ENCODE measurements at places on chromosomes 7 and 10.

- DNase-seq: no peak
These were observed 117.0 kb upstream of the RET start for GRCh38 chr10:42959833-42960232.

GRCh38 chr7:158973440-158973839 lies 117.1 kb downstream of the DYNC2I1 start:
- peak; percentile 43 for DNase-seq

DNA sequence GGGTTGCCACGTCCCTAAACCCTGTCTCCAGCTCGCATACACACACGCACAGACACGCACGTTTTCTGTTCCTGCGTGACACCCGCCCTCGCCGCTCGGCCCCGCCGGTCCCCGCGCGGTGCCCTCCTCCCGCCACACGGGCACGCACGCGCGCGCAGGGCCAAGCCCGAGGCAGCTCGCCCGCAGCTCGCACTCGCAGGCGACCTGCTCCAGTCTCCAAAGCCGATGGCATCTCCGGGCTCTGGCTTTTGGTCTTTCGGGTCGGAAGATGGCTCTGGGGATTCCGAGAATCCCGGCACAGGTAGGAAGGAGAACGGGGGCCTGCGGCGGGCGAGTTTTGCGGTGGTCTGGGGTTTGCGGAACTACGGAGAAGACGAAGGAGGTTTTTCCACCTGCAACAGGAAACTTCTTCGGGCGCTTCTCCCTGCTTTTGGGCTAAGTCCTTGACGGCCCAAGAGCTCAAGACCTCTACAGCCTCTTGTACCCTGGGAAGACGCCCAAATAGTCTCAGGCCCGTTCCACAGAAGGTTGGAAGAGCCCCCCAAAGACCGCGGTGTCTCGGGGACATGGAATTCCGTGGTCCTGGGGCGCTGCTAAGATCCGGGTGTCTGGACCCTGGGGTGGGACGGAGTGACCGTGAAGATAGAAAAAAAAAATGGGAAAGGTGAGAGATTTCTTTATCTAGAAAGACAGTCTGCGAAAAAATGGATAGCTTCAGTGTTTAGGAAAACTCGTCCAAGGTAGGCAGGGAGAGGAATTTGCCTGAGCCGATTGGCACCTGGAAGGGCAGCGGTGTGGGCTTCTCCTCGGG lies at the start of gene GAD2:
Gene GAD2, plus strand, starts transcription at position 190 of the 811 bp plus-strand sequence. Its CDS starts 36 bp downstream, at position 226.
- no peak for DNase-seq

- no peak for DNase-seq
These were observed 18.1 kb upstream of the LIPK start for GRCh38 chr10:88687853-88688467.

DNA sequence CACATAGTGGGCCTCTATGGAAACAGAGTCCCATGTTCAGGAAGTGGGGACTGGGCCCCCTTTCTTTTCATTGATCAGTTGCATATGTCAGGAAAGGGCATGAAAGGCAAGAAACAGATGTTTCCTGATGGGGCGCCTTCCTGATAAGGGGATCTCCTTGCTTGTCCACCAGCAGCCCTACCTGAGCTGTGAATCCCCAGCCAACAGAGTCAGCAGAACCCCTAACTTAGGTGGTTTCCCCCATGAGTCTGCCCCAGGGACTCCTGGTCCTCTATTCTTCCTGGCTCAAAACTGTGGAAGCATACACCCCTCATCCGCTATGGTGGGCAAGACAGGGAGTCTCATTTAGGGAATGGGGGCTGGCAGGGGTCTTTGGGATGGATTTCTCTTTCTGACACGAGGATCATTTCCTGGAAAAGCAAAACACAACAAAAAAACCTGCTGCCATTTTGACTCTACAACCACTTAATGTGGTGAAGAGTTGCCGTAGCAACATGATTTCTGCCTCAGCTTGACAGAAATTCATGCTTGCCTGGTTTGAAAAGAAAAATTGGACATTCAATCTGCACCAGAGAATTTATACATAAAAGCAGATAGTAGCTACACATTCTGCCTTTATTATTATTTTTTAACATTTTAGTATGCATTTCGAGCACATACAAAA lies 119.8 kb downstream of the SPAG6 start:
- DNase-seq: no peak
